ENCODE measurements at places on chromosomes 12 and 14.

DNA sequence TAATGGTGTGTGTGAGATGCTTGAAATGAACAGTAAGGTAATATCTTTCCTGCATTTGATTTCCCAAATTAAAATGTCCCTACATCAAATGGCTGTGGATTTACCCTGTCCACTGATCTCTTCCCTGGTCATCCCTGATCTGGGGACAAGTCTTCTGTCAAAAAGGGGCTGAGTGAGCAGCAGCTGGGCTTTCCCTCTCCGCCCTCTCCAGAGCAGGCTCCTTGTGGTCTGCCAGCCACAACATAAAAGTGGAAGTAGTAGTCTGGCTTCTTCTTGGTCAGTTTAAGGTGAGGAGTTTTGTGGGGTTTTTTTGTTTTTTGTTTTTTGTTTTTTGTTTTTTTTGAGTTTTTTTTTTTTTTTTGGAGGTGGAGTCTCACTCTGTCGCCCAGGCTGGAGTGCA is 25.2 kb upstream of the PLXNC1 start:
- no peak for DNase-seq

- no peak for DNase-seq
These were observed 220.0 kb upstream of the GRIP1 start for GRCh38 chr12:66898700-66899469.

GRCh38 chr12:2941524-2941923 is 17.7 kb upstream of the TEAD4 start:
- DNase-seq, result no peak

DNA sequence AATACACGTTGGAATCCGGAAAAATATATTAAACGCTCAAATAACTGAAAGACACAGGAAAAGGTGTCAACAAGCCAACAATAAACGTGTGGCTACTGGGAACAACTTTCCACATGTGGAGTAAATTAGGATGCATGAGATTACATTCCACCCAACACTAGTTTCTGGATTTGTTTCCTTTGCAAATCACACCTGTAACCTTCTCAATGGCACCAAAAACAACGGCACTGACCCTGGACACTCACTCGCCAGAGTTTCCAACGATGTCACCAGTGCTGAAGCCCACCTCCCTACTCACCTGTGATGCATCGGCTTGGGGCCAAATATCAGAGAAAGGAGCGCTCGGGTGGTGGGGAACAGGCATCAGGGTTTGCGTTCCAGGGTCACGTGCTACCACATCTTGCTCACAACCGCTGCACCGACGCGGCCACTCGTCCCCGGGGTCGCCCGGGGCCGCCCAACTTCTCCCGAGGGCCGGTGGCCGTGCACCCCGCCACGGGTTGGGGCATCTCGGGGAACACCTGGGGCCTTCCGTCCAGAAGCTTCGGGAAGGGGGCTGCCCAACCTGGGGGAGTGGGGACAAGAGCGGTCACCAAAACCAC is 629 bp downstream of the PRDM4 start:
- no peak for DNase-seq

DNA sequence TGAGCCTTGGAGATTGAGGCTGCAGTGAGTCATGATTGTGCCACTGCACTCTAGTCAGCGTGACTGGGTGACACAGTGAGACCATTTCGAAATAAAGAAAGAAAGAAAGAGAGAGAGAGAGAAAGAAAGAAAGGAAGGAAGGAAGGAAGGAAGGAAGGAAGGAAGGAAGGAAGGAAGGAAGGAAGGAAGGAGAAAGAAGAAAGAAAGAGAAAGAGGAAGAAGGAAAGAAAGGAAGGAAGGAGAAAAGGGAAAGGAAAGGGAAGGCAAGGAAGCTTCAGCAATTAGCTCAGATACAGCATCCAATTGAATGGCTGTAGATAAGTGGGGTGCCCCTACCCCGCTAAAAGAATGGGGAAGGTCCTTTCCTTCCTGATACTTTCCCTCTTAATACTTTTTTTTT is 9.5 kb upstream of the NAA30 start:
- no peak for DNase-seq

- no peak for DNase-seq
These were observed 268.6 kb downstream of the TRHDE start for GRCh38 chr12:72540811-72541210.

GRCh38 chr14:24329073-24329663 is 5.7 kb downstream of the ADCY4 start:
- no peak for DNase-seq

GRCh38 chr12:20946732-20947131 is 136.2 kb downstream of the SLCO1B3 start:
- peak; percentile 18 for DNase-seq

DNA sequence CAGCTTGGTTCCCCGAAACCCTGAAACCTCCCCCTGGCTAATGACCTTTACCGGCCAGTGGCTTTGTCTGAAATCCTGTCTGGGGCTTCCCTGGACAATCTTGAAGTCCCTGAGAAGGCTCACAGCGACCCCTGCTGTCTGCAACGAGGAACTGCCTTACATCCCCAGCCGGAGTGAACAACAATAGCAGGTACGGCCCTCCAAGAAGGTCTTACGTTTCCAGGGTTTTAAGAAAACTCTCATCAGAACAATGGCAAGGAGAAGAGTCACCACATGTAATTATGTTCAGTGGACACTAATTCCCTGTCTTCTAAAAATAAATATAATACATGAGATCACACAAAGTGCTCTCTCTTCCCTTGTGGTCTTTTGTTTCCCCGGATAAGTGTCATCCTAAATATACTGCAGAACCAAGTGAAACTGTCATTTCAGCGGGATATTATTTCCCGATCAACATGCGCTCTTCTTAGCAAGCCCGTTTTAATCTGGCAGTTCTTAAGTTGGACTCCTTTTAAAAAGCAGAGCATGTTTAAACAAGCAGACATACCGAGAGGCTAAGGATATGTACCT is 53.3 kb downstream of the RBM19 start:
- peak; percentile 49 for DNase-seq

GRCh38 chr12:61161961-61162360 is 1098.2 kb upstream of the USP15 start:
- DNase-seq, result no peak

DNA sequence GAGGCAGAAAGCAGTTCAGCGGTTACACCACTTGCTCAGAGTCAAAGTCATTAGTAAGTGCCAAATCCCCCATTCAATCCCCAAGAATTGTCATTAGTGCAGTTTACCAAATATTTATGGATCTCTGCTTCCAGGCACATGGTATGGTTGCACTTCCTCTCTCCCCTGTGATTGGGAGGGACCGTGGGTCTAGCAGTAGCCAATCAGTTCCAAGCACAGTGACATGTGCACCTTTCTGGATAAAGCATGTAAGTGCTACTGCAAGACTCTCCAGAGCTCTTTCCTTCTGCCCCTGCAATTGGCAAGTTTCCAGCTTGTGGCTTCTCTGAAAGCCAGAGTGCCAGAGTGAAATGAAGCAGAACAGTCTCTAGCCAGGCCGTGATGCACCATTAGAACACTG is 85.3 kb upstream of the FLRT2 start:
- DNase-seq, result no peak

DNA sequence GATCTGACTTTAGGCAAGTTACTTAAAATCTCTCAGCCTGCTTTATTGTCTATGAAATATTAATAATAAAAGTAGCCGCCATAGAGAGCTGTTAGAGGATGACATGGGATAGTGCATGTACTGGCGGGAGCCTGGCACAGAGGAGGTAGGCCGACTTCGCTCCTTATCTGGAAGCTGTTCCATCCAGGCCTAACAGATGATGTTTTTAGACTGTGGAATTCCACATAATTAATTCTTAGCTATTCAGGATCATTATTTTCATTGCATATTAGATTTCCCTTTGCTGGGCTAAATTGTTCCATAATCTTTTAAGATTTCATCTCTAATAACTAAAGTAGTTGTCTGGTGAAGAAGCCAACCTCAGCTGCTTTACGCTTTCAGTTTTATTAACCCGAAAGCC is 30.8 kb downstream of the CNTN1 start:
- no peak for DNase-seq

DNA sequence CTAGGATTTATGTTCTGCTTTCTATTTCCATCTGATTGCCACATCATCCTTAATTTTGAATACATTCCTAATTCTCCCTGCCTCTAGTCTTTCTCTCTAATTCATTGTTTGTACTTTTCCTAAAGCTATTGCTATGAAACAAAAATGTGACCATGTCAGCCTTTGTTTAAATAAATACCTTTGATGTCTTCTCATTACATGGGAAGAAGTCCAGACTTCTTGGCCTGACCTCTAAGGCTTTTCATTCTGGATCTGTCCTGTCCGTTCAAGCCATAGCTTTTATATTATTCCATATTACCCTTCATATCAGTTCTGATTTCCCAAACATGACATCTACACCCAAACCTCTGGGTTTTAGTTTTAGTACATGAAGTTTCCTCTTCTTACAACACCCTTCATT is 91.4 kb downstream of the CDK17 start:
- DNase-seq, result no peak

Measured in NCI-H2029 treated with DMSO at 0.1 percent for 48 hours (cell line).